ENCODE measurements at places on chromosomes 3 and 15.

DNA sequence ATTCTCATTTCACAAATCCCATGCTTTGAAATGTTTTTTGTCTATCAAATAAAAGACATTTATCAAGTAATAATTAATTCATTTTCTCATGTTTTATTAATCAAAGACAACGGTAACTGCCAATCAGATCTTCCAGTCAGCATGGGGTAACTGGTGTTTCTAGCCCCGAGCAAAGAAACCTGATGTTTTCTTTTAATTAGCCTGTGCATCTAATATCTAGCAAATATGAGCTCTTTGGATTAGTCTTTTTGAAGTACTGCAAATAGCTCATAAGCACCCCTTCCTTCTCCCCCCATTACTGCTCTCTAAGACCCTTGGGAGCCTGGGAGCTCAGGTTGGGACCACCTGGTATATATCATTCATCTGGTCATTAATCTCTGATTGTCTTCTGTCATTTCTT is 43.1 kb upstream of the SRGAP3 start:
- no peak for DNase-seq

GRCh38 chr15:92326236-92326635 is 67.4 kb upstream of the ST8SIA2 start:
- DNase-seq, result no peak

- no peak for DNase-seq
These were observed 218.1 kb downstream of the CLSTN2 start for GRCh38 chr3:140152851-140153639.

DNA sequence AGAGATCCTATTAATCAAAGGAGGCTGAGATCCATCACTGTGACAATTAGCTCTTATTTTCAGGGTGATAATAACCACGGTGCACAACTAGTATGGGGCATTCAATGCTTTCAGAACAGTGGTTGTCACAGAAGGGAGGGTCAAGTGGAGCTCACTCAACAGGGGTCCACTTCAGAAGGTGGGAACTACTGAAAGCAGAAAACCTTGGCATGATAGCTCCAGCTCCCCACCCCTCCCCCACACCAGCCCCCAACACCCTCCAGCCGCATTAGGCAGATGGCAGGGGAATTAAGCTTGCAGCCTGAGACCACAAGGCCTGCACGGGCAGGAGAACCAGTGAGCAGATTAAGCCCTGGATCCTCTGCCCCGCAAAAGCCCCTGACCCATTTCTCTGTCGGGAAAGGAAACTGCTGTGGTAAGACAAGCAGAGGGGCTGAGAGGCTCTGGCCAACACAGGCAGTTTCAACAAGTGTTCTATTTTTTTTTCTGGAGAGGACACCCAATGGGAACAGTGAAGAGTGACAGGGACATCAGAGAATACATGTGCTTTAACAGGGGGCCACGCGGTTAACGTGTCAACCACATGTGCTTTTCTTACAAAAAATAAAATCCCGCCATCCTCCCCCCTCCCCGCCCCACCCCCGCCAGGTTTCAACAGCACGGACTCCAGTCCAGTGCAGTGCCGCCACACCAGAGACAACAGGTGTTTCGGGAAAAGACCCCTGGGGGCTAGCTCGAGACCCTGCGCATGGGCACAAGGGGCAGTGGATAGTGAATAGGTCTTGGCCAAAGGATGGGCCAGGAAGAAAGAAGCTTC is 997 bp downstream of the FYCO1 start:
- DNase-seq, result no peak

GRCh38 chr3:195102609-195103467 is 168.1 kb downstream of the XXYLT1 start:
- peak; percentile 88 for DNase-seq

DNA sequence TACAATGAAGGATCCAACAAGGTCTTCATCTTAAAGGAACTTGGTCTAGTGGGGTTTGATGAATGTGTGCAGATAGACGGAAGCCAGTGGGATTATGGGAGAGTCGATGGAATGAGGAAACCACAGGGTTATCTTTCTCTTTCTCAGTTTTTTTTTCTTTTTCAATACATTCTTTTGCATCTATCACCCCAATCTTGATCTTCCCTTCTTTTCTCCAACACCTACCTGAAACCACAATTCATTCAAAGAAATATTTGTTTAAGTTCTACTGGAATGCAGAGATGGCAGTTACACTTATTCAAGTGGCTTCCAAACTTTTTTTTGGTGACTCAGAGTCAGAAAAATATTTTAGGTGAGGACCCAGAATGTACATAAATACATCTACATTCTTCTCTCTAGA is 1.7 kb downstream of the TMEM212 start:
- DNase-seq, result no peak

- no peak for DNase-seq
These were observed 78.0 kb upstream of the RARB start for GRCh38 chr3:25349828-25350724.

DNA sequence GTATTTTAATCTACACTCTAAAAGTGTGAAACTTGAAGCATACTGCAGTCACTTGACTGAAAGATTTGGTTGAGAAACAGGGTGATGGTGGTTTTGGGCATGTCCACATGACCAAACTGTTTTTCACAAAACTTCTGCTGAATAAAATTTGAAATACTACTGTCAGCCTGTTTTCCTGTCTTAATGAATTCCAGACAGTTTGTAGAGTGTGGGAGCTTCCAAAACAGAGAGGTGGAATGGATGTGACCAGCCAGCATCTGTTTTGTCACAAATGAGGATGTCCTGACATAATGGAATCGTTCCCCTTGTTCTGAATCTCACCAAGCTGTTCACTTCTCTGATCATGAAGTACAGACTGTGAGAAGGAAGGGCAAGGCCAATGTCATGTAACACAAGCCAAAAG is 11.8 kb downstream of the MITF start:
- no peak for DNase-seq

DNA sequence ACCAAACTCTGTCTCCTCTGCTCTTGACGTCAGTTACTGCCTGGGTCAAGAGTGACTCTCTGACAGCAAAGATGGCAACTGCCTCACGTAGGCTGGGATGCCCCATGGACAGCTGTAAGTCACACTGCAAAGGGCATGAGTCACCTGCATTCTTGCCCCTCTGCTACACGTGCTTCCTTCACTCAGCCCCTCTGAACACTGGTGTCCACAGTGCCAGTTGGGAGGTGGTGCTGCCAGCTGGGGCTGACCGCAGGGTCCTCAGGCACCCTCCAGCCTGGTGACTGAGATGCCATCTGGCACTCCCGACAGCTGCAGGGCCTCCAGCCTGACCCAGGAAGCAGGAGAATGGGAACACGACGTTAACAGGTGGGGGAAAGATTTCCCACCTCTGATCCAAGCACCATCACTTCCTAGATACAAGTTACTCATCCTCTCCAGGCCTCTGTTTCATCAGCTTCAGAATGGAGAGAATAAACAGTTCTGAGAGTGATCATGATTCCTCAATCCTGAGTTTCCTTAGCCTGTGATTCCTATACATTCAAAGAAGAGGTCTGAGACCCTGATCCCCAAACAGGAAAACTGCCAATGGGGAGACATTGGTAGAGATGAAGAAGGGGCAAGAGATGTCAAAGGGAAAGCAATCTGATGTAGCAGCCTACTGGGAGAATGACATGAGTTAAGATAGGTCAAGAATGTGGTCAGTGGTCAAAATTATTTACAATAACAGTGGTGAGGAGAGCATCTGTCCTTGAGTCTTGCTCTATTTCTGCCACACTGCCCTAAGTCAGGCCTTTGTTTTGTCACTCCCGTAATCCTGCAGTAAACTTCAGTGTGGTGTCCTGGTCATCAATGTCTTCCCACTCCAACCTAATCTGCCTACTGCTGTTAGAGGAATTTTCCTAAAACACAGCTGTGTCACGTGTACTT is 86.1 kb upstream of the BCL6 start:
- no peak for DNase-seq

DNA sequence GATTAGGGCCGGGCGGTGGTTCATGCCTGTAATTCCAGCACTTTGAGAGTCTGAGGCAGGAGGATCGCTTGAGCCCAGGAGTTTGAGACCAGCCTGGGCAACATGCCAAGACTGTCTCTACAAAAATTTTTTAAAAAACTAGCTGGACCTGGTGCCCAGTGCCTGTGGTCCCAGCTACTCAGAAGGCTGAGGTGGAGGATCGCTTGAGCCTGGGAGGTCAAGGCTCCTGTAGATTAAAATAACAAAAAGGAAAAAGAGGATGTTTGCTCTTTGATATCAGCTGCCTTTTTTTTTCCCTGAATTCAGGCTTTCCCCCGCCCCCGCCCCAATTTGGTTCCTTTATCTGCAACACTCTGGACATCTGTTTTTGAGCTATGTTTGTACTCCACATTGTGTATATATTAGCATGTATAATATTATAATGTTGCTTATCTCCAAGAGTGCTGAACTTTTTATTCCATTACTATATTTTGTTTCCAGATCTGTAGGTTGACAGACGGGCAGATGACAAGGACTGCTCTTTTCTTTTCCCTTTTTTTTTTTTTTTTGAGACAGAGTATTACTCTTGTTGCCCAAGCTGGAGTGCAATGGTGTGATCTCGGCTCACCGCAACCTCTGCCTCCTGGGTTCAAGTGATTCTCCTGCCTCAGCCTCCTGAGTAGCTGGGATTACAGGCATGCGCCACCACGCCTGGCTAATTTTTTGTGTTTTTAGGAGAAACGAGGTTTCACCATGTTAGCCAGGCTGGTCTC is 4.6 kb downstream of the SNAP23 start:
- no peak for DNase-seq

- DNase-seq, result no peak
These were observed 16.3 kb downstream of the ZNF385D start for GRCh38 chr3:21734746-21735145.

GRCh38 chr3:29711255-29711771 is 430.4 kb downstream of the RBMS3 start:
- DNase-seq, result no peak

DNA sequence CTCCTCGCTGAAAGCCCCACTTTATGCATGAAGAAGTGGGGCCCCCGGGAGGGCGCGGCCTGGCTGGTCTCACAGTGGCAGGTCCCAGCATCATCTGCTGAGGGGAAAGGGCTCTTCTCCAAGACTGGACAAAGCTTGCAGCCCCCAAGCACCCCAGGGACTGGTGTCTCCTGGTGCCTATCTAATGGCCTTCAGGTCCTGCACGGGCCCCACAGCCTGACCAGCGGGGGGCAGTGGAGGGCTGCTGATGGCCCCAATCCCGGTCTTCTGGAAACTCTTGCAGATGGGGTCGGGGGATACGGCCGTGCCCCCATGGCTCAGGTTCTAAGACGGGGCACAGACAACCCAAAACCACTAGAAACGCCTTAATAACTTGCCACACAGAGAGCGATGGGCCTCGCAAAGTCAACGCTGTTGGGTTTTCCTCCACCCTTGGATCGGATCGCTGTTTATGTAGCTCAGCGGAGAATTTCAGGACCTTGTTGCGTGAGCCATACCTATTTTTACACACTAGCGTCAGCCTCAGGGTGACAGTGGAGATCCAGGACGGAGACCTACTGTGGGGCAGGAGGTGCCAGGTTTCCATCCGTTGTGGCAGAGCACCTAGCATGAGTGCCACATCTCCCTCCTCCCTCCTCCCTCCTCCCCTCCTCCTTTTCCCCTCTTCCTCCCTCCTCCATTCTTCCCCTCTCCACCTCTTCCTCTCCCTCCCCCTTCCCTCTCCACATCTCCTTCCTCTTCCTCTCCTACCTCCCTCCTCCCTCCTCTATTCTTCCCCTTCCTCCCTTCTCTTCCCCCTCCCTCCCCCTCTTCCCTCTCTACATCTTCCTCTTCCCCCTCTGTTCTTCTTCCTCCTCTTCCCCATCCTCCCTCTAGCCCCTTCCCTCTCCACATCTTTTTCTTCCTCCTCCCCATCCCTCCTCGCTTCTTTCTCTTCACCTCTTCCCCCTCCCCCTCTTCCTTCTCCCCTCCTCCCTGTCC is 79.3 kb upstream of the ALDH1L1 start:
- no peak for DNase-seq

DNA sequence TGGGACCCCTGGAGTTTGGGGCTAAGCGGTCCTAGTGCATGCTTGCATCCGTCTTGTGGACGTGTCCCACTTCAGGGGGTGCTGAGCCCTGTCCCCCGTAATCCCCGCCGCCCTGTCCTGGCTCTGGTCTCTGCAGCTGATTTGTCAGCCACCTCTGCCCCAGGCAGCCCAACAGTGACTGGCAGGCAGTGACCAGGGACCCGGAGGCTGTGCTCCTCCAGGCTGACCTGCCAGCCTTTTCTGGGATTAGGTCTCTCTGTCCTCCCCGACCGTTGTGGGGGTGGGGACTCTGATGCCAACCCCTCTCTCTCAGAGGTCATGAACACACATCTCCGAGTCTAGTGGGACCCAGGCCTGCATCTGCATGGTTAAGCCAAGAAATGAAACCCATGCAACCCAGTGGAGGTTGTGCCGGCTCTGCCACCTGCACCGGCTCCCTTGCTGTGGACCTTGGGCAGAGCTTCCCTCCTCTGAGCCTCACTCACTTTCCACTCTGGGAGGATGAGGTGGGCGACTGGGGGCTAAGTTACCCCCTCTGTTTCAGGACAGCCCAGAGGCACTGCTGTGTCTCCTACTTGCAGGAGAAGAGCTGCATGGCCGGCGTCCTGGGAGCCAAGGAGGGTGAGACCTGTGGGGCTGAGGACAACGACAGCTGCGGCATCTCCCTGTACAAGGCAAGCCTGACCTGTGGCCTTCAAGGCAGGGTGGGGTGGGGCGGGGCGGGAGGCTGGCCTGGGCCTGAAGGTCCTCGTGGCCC is 60.2 kb downstream of the FBLN2 start:
- DNase-seq, result no peak

Data from AG04450 (cell line).